ENCODE measurements at places on chromosomes 3 and 15. TPM values are rescaled to one million over a fixed set of nuclear protein-coding genes. Genes with fewer than 3 reads are reported as not detected.

FGF7 gene
- polyA plus RNA-seq = 29.5 TPM

KNG1 gene
- 157 TPM for polyA plus RNA-seq

AGTR1 gene
- polyA plus RNA-seq = 29.6 TPM

RETNLB gene
- not detected for polyA plus RNA-seq

GRCh38 chr3:188370081-188370830, 216.3 kb downstream of the LPP start:
- DNase-seq = no peak

- no peak for DNase-seq
These were observed 83.3 kb downstream of the SNRK start for GRCh38 chr3:43369404-43370292.

- no peak for DNase-seq
These were observed 193.5 kb upstream of the ICE2 start for GRCh38 chr15:60672400-60672799.

GRCh38 chr3:66712210-66712609, 211.4 kb upstream of the LRIG1 start:
- DNase-seq = no peak

DNA sequence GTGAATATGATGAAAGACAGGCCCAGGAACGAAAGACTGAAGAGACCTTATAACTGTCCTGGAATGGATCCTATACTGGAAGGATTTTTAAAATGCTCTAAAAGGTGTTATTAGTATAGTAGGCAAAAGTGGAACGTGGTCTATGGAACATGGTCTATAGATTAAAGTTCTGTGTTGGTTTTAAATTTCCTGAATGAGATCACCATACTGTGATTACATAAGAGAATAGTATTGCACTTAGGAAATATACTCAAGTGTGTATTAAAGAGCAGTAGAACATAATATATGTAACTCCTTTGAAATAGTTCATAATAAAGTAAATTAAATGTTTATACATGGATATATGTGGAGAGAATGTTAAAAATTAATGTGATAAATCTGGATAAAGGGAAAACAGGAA, 68.2 kb downstream of the SPRED1 start:
- no peak for DNase-seq

- no peak for DNase-seq
These were observed 24.3 kb downstream of the VIPR1 start for GRCh38 chr3:42526616-42527367.

DNA sequence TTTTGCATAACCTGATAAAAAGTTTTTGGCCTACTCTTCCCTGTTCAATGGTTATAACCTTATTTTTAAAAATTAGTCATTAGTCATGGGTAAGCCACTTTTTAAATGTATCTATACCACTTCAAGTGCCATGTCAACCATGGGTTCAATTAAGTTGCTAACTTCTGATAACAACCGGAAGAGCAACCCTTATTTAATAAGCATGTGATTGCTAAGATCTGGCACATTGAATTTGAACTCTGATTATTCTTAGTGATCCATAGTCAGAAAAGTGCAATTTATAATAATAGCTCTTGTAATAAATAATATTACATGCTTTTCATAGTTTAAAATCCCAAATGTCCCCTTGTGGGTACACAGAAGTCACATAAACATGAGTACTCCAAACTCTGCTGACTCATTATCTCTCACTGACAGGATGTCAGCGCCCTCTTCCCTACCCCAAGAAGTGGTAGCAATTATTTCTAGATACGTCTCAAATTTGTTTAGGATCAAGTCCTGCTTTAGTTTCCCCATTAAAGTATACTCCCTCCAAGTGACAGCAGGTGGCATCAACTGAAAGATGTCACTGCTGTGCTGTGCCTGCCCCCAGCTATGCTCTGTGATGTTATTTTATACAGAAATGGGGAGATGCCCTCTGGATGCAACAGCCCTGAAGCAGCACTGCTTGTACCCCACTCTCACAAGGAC, 18.6 kb downstream of the SAMD7 start:
- no peak for DNase-seq

GRCh38 chr3:156460206-156460611, 94.7 kb downstream of the SSR3 start:
- DNase-seq = no peak

DNA sequence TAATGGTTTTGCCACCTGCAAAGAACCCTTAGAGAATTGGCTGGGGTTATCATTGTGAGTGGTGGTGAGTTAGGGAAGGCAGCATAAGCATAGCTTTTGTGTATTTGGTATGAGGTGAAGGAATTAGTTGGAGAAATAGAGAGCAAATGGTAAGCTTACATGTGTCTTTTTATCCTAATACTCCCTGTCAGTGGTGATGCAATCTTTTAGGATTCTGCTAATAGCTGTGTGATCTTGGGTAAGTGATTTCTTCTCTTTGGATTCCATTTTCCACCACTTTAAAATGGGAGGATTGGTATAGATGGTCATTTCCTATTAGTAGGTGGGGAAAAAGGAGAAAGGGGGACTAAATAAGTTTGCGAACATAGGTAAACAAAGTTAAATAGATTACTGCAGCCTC, 30.9 kb downstream of the PIAS1 start:
- no peak for DNase-seq

- no peak for DNase-seq
These were observed 37.4 kb upstream of the CILP start for GRCh38 chr15:65248511-65249255.
